ENCODE measurements at places on chromosomes 13 and 19.

- no peak for DNase-seq
These were observed 31.0 kb downstream of the RUBCNL start for GRCh38 chr13:46355901-46356590.

DNA sequence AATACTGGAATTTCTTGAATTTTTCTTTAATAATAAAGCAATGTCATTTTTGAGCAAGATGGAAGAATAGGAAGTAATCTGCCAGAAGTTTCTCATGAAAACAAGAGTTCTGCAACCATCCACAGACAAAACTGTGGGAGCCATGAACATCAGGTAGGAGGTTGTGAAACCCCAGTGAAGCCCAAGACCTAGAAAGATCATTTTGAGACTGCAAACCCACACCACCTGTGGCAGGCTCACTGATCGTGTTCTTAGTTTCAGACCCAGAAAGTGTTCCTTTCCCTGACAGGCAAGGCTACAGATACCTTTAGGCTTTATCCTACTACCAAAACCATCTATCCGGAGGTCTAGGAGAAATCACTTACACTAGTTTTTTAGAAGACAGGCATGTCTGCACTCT, 2189.8 kb upstream of the PCDH20 start:
- DNase-seq = no peak

DNA sequence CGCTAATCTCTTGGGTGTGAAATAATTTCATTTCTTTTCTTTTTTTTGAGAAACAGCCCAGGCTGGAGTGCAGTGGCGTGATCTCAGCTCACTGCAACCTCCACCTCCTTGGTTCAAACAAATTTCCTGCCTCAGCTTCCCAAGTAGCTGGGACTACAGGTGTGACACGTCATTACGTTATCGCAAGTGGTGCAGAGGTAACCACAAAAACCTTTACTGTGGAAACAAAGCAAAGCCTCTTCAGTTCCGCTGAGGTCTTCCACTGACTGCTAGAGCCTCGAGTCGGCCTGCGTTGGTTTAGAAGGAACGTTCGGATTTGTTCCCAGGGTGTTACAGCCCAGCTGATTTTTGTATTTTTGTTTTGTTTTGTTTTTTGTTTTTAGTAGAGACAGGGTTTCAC, 2.0 kb upstream of the ZNF784 start:
- DNase-seq = no peak

GRCh38 chr13:41603917-41604316, 146.6 kb downstream of the RGCC start:
- no peak for DNase-seq

DNA sequence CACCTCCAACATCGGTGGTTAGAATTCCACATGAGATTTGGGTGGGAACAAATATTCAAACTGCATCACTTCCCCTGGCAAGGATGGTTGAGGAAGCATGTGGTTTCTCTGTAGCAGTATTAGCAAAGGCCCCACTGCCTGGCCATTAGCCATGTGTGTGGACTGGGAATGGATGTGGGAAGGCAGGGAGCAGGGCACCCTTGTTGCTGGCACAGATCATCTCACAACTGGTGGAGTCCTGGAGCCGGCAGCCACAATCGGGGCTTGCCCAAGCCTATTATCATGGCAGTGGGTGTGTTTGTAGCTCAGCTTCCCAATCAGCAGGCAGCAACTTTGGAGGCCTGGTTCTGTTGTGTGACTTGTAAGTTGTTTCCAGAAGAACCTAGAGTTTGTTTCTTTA, 391.9 kb downstream of the DLEU7 start:
- DNase-seq = no peak

DNA sequence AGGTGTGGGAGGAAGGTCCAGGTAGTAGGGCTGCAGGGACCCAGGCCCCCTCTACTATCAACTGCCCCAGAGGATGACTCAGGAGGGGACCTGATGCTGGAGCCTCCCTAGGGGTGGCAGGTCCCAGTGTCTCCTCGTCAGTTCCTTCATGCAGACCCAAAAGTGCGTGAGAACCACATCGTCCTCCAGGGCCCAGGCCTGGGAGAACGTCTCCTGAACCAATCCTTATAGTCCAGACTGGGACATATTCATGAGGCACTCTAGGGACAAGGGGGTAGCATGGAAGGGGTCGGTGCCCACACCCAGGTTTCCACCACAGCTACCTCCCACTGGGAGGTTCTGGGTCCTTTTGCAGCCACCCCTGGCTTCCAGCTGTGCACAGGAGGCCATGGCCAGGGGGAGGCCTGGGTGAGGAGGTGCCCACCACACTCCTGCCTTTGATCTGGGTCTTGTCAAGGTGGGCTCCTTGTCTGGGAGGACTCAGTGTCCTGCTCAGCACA, 38.0 kb upstream of the TPM4 start:
- no peak for DNase-seq

- DNase-seq = no peak
These were observed 52.0 kb downstream of the GNG7 start for GRCh38 chr19:2650515-2650914.

GRCh38 chr19:7924241-7924640, 1.7 kb downstream of the CTXN1 start:
- DNase-seq = no peak

DNA sequence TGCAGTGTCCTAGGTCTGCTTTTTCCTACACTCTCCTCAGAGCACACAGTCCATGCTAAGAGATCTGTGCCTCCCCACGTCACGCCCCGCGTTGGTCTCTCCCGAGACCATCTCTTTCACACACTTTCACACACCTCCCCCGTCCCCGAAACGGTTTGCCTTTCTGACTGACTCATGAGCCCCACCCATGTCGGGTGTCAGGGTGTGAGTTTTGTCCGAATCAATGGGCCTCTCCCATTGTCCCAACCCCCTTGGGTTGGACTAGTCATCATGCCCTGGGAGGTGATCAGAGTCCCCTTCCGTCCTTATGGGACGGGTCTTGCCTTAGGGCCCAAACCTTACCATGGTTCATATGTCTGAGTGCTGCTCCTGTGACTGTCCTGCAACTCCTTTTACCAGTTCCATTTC, 214.0 kb upstream of the HTR2A start:
- no peak for DNase-seq

DNA sequence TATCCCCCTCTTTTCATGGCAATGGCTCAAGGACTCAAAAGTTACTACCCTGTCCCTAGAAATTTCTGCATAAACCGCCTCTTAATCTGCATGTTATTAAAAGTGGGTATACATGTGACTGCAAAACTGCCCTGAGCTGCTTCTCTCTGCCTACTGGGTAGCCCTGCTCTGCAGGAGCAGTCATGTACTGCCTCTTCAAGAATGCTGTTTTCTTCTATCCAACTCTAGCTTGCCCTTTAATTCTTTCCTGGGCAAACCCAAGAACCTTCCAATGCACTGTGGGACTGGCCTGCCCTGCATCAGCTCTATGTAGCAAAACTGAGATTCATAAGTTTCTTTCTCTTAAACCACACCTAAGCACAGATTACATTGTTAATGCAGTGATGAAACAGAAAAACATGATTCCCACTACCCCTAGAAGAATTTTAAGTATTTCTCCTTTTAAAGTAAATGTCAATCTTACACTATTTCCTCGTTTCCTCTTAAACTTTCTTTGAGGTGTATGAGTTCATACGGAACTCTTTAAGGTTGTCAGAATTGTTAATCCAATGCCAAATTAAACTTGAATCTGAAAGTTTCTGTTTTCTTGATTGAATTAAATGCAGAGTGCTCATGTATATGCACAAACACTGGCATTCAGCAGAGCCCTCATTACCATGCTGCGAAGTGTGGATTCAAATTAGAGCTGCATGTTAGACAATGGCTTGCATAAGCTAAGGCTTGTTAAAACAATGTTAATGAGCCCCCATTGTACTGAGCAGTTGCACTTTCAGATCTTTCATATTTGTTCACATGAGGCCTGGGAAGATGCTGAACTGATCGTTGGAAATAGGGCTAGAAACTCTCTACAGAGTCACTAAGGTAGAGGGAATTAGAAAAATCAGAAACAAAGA, 669.9 kb upstream of the PCDH20 start:
- DNase-seq = no peak

- DNase-seq = no peak
These were observed 13.7 kb downstream of the EPHX3 start for GRCh38 chr19:15218501-15218900.

DNA sequence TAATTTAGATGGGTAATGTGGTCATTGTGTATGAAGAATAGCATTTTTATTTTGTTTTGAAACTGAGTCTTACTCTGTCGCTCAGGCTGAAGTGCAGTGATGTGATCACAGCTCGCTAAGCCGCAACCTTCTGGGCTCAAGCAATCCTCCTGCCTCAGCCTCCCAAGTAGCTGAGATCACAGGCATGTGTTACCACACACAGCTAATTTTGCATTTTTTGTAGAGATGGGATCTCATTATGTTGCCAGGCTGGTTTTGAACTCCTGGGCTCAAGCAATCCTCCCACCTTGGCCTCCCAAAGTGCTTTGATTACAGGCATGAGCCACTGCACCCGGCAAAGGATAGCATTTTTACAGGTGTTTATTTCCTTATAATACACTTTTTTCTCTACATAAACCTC, 36.6 kb downstream of the SERTM1 start:
- DNase-seq = no peak

DNA sequence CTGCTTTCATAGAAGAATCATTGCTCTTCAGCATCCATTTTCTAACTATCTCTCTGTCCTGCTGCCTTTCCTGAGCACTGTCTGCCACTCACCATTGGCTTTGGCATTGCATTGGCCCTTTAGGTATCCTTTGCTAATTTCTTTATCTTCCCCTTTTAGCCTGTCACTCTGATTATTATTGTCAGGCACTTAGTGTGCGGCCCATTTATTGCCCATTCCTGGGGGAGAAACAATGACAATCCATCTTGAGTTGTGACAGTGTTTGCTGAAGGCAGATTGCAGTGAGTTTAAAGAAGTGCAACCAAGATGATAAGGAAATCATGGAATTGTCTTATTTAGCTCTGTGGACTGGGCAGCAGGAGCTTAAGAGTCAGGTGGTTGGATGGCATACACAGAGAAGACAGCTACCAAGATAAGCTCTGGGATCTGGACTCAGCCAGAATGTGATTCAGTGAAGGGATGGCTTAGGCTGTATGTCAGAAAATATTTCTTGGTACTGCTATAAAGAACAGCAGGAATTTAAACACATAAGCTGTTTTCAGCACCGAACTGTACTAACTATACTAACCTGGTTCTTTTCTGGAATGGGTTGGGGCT, 25.3 kb downstream of the B3GLCT start:
- no peak for DNase-seq
